ENCODE measurements at places on chromosomes 13 and 19.

- no peak for DNase-seq
Observed at GRCh38 chr13:50128428-50128931, 113.2 kb downstream of the KCNRG start.

GRCh38 chr13:79522583-79522982 lies 41.6 kb downstream of the NDFIP2 start:
- no peak for DNase-seq

DNA sequence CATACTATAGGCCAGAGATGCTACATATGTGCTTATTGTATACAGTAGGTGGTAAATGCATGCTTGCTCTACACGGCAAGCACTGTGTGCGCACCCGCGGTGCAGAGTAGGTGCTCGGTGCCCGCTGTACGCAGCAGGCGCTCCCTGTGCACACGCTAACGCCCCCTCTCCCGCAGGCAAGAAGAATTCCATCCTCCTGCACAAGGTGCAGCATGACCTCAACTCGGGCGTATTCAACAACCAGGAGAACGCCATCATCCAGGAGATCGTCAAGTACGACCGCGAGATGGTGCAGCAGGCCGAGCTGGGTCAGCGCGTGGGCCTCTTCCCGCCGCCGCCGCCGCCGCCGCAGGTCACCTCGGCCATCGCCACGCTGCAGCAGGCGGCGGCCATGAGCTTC lies 17.7 kb downstream of the POLRMT start:
- DNase-seq, result no peak

- DNase-seq, result no peak
Observed at GRCh38 chr13:66612983-66613382, 617.2 kb downstream of the PCDH9 start.

DNA sequence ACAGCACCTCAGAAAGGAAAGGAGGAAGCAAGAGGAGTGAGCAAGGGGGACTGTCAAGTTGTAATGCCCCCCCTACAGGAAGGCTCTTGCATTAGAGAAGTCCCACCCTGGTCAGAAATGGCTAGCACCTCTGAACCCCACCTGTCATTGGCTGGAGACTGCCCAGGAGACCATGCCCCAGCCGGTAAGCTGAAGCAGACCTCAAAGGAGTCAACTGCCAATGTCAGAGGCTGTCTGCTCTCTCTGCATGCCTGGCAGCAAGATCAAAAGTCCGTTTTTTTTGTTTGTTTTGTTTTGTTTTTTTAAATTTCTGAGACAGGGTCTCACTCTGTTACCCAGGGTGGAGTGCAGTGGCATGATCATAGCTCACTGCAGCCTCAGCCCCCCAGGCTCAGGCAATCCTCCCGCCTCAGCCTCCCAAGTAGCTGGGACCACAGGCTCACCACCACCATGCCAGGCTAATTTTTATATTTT lies 8.1 kb upstream of the BCL3 start:
- no peak for DNase-seq

DNA sequence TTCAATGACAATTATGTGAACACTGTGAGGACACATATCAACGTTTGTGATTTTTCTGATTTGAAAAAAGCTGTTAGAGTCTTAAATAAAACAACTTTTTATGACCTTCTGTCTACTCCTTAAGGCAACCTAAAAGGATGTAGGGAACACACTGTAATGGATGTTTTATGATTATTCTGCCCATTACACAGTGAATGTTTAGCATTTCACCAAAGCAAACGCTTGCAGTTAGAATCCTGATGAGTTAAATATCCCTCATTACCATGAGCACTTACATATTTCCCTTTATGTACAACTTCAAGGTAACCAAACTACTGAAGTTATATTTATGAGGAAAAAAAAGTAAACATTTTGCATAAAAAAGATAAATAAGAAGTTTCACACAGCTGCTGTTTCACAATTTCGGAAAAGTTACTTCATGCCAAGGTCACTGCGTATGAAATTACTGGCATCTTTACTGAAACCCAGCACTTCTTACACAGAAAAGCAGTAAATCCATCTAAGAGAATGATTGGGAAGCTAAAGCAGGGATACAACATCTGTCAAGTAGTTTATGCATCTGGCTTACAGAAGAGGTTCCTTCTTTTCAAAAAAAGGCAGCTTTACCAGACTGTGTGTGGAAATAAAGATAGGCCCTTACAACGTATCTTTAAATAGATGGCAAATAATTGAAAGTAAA lies 733.7 kb upstream of the ATXN8OS start:
- DNase-seq, result no peak

DNA sequence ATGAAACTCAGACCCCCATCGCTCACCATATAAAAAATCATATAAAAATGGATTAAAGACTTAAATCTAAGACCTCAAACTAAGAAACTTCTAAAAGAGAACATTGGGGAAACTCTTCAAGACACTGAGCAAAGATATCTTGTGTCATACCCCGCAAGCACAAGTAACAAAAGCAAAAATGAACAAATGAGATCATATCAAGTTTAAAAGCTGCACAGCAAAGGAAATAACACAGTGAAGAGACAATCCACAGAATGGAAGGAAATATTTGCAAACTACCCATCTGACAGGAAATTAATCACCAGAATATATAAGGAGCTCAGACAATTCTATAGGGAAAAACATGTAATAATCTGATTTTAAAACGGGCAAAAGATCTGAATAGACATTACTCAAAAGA lies 808.3 kb downstream of the LIG4 start:
- DNase-seq, result no peak

DNA sequence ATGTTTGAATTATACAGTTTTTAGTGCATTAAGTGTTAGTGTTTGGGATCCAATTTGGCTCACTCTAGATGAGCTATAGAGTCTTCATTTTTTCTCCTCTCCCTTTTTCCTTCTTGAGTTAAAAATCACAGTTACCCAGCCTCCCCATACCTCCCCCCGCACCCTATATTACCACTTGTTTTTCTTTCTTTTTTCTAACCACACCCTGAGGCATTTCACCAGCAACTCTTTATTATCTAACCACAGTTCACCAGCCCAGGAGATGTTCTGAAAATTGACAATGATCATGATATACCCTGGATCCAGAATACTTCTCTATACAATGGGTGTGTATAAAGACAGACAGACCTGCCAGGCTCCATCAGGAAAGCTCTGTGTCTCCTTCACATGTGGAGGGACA lies 86.5 kb upstream of the UBL3 start:
- no peak for DNase-seq

DNA sequence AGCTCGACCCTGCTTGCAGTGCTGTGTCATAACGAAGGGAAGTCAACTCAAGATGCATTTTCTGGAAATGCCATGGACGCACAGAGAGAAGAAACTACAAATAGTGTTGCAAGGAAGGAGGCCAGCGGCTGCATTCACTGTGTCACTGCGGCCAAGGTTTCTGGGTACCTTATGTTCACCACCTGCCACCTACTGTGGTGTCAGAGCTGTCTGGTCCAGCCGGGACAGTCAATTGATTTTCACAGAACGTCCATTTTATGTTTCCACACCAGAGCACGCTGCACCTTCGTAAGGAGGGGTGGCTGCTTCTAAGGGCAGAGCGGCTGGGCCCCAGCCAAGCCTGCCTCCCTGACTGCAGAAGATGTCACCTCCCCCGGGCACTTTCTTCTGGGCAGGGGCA lies 17.7 kb downstream of the TSHZ3 start:
- DNase-seq, result no peak

GRCh38 chr13:113232208-113233003 lies 23.0 kb downstream of the CUL4A start:
- peak; percentile 73 for DNase-seq

- DNase-seq, result no peak
Observed at GRCh38 chr13:96780105-96780504, 214.2 kb downstream of the OXGR1 start.

- no peak for DNase-seq
Observed at GRCh38 chr19:45094707-45095106, 1.7 kb downstream of the PPP1R37 start.

DNA sequence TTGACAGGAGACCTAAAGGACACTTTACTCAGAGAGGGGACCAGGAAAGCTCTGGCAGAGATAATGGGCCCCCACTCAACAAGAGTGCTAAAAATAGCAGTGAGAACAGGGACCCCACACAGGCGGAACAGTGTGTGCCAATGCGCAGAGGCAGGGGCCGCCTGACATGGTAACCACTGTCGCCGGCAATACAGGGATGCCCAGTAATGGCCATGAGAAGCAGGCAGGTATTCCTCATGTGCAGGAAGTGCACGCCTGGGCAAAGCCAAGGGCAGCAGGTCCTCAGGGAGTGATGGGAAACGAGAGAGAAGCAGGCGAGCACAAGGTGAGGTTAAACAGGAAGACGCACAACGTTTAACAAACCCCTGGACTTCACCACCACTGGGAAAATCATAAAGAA lies 757.1 kb downstream of the LIG4 start:
- DNase-seq, result no peak

- DNase-seq, result no peak
Observed at GRCh38 chr13:92823059-92823458, 403.5 kb upstream of the GPC6 start.

DNA sequence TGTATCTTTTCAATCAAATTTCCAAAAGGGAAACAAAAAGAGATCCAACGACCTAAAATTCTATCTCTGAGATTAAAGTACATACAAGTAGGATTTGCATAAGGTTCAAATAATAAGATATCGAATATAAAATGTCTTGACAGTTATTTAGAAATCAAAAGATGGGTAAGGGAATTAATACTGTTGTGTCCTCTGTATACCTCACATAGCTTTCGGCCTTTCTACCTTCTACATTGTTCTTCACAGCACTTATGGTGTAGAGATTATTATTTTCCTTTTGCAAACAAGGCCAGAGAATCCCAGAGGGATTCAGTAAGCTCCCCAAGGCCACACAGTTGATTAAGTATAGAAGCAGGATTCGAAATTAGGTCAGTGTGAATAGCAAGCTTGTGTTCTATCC lies 403.6 kb downstream of the SPRY2 start:
- DNase-seq, result no peak

DNA sequence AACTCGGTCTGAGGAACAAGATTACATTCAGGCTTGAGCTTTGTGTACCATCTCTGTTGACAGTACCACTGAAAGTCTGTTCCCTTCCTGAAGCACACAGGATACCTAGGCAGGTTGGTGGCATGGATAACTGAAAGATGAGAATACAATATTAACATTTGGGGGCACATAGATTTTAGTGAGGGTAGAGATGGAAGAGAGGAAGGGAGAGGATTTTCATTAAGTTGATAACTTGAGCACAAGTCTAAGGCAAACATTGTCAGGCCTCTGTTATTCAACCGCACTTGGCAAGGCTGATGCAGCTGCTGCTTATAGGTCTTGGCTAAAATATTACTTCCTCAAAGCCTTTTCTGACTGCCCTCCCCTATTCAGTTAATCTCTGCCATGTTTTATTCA lies 10.9 kb downstream of the MIR17HG start:
- DNase-seq, result no peak

DNA sequence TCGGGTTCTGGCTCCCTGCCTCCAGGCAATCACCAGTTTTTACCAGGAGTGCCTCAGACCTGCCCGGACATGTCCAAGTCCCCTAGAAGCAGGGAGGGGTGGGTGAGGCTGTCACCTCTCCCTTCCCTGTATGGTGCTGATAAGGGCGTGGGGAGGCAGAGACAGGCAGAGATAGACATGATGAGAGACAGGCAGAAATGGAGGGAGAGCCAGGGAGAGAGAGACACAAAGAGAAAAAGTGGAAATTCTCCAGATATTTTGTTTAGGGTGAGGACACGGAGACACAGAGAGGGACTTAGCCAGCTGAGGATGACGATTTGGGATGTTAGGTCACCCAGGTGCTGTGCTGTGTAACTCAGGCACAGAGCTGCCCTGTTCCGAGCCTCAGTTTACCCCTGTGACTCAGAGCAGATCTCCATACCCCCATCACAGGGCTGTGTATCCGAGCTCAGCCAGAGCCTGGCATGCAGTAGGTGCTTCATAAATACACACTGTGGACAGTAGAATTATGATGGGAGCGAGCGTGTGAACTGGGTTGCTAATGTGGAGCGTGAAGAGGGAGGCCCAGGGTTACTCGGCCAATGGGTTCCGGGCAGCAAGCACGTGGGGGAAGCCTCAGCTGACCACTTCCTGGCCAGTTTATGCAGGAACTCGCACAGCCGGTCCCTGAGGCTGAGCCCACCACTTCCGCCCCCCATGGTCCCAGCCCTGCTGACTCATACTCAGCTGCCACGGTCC lies 11.9 kb upstream of the GDF15 start:
- DNase-seq, result peak; percentile 97

GRCh38 chr13:57946361-57946760 lies 314.8 kb downstream of the PCDH17 start:
- no peak for DNase-seq

GRCh38 chr13:79171141-79172061 lies 234.7 kb downstream of the RBM26 start:
- DNase-seq, result no peak

DNA sequence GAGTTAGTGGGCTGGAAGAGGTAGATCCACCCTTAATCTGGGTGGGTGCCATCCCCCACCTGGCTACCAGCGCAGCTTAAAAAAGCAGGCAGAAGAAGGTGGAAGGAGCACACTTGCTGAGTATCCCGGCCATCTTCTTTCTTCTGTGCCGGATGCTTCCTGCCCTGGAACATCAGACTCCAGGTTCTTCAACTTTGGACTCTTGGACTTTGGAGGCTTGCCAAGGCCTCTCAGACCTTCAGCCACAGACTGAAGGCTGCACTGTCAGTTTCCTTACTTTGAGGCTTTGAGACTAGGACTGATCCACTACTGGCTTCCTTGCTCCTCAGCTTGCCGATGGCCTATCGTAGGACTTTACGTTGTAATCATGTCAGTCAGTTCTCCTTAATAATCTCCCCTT lies 127.6 kb upstream of the GPC6 start:
- DNase-seq, result no peak

DNA sequence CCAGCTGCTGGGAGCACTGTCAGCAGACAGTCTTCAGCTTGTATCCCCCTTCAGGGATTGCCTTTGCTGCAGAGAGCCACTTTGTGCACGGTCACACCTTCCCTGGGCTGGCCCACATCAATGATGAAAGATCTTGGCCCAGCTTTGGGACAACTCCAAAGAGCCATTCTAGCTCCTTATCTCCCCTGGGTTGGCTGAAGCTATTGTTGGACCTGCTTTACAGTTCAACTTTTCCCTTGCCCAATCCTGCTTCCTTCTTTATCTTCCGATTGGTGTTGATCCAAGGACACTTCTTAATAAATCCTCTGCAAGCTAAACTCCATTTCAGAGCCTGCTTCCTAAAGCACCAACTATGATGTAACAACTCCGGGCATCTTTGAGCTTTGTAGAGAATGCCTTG lies 466.4 kb downstream of the KLF12 start:
- no peak for DNase-seq

GRCh38 chr13:110228936-110229904 lies 77.7 kb downstream of the COL4A1 start:
- no peak for DNase-seq

DNA sequence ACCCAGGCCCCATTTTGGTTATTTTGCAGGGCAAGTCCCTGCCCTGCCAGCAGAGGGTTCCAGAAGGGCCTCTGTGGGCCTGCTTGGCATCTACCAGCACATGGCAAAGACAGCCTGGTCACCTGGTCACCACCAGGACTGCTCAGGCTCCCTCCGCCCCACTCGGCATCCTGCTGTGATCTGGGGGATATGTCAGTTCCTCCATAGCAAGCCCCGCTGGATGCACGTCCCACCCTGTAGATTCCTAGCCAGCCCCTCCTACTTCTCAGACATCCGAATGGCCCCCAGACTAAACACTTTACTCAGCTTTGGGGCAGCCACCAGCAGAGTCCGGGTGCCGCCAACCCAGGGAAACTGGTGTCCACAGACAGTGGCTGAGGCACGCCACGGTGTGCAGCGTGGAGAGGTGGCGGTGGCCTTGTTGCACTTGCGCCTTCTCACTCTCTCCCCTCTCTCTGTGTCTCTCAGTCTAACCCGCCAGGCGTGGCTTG lies 31.8 kb upstream of the USE1 start:
- no peak for DNase-seq

All from suprapubic skin (tissue), 4 donors.